Activated T-cell treated with anti-CD3 and anti-CD28 coated beads for 4 hours (primary cell): ENCODE measurements at places on chromosomes 11 and 22.

GRCh38 chr11:64226507-64227051, 505 bp downstream of the NUDT22 start:
- no peak for DNase-seq

DNA sequence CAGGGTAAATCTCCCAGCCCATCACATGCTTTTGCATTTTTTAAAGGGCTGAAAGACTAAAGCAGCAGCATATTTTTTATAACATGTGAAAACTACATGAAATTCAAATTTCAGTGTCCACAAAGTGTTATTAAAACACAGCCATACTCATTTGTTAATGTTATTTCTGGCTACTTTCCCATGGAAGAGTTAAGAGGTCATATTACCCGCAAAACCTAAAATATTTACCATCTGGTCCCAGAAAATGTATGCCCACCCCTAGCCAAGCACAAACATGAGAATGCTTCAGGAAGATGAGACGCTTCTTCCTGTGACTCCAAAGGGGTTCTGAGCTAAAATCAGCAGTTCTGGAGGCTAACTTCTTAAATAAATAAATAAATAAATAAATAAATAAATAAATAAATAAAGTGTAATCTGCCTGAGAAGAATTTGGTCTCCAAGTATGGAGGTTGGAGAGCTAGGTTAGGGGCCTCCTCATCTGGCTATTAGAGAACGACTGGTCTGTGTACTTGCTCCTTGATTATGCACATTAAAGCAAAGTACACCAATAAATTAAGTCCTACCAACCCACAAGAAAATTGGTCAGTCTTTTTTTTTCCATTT, 9.7 kb downstream of the IMMP1L start:
- DNase-seq, result no peak

DNA sequence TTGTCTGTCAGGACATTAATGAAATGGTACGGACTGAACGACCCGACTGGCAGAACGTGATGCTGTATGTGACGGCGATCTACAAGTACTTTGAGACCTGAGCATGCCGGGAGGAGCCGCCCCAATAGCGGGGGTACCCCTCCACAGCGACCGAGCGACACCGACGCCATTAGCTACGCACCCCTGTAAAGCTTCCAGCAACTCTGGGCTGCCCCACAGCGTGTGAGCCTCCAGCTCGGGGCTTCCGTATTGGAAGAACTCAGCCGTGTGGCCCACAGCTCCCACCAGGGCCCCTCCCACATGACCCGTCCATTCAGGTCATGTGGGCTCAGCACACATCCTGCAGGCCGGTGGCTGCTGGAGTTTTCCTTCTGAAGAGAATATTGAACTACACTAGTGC, 12.9 kb upstream of the ADORA2A start:
- no peak for DNase-seq

DNA sequence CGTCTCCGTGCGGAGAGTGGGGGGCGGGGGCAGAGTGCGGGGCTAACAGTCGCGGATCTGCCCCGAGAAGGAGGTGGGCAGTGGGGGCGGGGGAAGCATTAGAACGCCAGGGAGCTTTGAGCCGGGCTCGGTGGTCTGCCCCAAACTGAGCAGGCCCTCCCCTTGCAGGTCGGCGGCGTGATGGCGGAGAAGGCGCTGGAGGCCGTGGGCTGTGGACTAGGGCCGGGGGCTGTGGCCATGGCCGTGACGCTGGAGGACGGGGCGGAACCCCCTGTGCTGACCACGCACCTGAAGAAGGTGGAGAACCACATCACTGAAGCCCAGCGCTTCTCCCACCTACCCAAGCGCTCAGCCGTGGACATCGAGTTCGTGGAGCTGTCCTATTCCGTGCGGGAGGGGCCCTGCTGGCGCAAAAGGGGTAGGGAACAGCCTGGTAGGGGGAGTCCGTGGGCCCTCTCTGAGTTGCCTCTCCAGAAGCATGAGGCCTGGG, 979 bp downstream of the ABCG4 start:
- no peak for DNase-seq

- DNase-seq, result no peak
Measured at GRCh38 chr11:100684101-100685065, 2.7 kb upstream of the ARHGAP42 start.

- DNase-seq, result no peak
Measured at GRCh38 chr11:130737041-130737830, 179.0 kb downstream of the SNX19 start.

GRCh38 chr22:37804881-37805809, 2.6 kb upstream of the GCAT start:
- peak; percentile 44 for DNase-seq

- no peak for DNase-seq
Measured at GRCh38 chr22:47580121-47580520, 817.7 kb downstream of the TBC1D22A start.

GRCh38 chr22:33796494-33796893, 123.8 kb downstream of the LARGE1 start:
- no peak for DNase-seq

- DNase-seq, result no peak
Measured at GRCh38 chr22:30283342-30283741, 6.0 kb downstream of the CASTOR1 start.

- DNase-seq, result no peak
Measured at GRCh38 chr11:31045335-31045734, 324.2 kb downstream of the DCDC1 start.

DNA sequence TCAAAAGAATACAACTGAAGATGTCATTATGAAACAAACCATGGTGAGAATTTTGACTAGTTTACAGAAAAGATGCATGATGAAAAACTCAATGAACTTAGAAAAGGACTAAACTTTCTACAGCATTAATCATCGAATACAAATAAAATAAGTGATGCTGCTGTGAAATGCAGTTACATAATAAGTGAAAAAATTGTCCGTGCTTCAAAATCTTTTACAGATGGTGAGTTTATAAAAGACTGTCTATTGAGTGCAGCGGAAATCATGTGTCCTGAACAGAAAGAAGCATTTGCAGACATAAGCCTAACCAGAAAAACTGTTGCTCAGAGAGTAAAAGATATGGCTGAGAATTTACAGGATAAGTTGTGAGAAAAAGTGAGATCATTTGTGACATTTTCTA, 33.8 kb downstream of the NEAT1 start:
- DNase-seq, result no peak

DNA sequence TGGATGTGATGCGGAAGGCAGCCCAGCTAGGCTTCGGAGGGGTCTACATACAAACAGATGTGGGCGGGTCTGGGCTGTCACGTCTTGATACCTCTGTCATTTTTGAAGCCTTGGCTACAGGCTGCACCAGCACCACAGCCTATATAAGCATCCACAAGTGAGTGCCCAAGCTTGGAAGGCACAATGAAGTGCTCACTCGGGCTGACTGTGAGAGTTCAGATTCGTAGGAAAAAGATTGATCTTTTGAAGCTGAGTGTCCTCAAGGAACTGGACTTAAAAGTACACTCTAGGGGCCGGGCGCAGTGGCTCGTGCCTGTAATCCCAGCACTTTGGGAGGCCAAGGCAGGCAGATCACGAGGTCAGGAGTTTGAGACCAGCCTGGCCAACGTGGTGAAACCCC, 3.7 kb downstream of the ACAD8 start:
- no peak for DNase-seq

DNA sequence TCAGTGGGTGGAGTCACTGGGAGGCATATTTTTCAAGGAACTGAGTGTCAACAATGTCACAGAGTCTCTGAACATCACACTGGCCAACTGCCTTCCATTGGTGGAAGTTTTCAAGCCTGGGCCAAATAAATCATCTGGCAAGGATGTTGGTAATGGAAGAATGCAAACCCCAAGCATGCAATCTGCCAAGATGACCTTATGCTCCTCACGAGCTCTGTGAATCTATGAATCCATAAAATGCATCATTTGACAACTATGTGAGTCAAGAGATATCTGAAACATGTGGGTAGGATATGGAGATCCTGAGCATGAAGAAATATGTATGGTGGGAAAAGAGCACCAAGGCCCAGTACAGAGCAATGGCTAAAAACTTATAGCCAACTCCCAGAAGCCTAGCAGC, 122.2 kb downstream of the PLEKHA7 start:
- no peak for DNase-seq

DNA sequence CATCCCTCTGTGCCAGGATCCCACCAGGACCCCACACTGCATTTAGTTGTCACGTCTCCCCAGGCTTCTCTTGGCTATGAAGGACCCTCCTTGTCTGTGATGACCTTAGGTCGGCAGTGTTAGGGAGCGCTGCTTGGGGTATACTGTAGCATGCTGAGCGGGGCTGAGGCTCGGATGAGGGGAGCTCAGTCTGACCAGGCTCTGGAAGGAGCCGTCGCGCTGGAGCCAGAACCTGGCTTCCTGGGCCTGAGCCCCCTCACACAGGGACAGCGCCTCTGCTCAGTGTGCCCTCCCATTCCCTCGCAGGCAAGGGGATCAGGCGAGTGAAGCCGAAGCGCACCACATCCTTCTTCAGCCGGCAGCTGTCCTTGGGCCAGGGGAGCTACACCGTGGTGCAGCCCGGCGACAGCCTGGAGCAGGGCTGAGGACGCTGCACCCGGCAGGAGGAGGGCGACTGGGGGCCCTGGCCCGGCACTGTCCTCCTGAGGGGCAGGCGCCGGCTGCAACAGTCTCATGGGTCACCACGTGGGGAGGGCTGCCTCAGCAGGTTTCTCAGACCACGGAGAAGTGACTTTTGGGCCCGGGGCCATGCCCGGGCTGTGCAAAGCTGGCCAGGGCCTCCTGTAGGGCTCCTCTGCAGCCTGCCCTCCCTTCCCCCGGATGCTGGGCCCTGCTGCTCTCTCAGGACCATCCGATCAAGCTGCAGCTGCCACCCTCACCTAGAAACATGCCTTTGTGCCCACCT, 11.5 kb upstream of the NEAT1 start:
- no peak for DNase-seq

GRCh38 chr11:85822814-85823213, 11.9 kb upstream of the SYTL2 start:
- no peak for DNase-seq

- no peak for DNase-seq
Measured at GRCh38 chr11:2781408-2782274, 81.8 kb upstream of the KCNQ1OT1 start.

DNA sequence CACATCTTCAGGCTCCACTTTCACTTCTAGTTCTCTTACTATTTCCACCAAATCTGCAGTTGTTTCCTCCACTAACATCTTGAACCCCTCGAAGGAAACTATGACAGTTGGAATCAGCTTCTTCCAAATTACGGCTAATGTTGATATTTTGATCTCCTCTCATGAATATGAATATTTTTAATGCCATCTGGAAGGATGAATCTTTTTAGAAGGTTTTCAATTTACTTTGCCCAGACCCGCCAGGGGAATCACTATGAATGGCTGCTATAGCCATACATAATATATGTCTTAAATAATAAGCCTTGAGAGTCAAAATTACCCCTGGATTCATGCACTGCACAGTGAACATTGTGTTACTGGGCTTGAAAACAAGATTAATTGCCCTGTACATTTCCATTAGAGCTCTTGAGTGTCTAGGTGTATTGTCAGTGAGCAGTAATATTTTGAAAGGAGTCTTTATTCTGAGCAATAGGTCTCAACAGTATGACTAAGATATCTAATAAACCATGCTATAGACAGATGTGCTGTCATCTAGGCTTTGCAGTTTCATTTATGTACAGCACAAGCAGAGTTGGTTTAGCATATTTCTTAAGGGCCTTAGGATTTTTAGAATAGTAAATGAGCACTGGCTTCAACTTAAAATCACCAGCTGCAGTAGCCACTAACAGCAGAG, 48.3 kb upstream of the LRRC55 start:
- DNase-seq, result no peak

DNA sequence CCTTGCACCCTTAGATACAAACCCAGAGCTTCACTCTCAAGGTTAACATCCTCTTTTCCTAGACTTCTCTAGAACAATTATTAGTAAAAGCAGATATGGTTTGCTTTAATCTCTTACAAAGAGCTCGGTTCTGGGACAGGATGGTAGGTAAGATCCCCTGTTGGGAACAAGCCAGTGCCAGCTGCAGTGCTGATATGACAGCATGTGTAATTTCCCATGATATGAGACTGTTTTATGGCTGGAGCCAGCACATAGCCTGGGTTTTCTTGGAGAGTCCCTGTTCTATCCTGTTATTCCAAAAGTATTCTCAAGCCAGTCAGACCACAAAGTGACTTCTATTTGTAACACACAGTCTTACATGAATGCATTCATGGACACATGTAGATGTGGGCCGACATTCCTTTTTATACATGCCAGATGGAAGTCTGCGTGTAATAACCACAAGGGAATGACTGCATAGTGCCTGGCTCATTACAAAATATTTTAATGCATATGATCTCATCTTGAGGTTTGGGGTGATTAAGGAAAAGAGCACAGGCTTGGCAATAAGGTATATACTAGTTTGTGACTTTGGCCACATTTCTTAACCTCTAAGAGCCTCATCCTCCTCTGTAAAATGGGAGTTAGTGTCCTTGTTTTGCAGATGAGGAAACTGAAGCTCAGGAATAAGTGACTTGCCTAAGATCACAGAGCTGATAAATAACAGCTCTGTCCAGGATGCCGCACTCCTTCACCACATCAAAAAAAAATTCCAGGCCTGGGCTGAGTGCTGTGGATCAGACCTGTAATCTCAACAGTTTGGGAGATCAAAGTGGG, 21.8 kb downstream of the CLMP start:
- no peak for DNase-seq

GRCh38 chr22:31142285-31142684, 2.0 kb upstream of the PLA2G3 start:
- no peak for DNase-seq

DNA sequence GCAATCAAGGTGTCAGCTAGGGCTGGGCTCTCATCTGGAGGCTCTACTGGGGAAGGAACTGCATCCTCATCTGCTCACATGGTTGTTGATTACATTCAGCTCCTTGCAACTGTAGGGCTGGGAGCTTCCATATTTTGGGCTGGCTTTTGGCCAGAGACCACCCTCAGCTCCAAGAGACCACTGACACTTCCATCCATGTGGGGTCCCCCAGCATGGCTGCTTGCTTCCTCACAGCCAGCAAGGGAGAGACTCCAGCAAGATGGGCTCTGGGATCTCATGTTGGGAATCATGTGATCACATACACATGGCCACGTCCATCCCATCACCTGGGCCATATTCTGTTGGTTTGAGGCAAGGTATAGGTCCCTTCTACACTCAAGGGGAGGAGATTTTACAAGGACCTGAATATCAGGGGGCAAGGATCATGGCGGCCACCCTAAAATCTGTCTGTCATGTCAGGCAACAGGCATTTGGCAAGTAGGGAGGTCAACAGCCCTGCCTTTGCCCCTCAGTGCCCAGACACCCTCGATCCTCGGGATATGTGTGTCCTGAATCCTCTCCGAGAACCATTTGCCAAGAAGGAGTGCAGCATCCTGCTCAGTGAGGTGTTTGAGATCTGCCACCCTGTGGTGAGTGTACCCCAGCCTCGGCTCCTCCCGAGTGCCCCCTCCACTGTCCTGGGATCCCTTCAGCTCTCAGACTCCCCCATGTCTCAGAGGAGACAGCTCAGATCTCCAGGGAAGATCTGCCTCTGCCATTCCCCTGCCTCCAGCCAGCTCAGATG, 48.7 kb downstream of the OTOG start:
- DNase-seq, result no peak

GRCh38 chr11:114478768-114479167, 39.5 kb downstream of the REXO2 start:
- DNase-seq, result no peak

GRCh38 chr11:33027846-33028536, 11.4 kb upstream of the TCP11L1 start:
- no peak for DNase-seq
